ENCODE measurements at places on chromosomes 16 and 17.

- no peak for DNase-seq
These were observed 45.2 kb upstream of the KPNB1 start for GRCh38 chr17:47604598-47604927.

GRCh38 chr17:31200287-31200686, 96.8 kb downstream of the OMG start:
- no peak for DNase-seq

- DNase-seq: no peak
These were observed at the start of gene TUBB3 for GRCh38 chr16:89922884-89923639. Gene TUBB3, plus strand, starts transcription at chr16:89923342. Its CDS starts 60 bp downstream, at chr16:89923402.

DNA sequence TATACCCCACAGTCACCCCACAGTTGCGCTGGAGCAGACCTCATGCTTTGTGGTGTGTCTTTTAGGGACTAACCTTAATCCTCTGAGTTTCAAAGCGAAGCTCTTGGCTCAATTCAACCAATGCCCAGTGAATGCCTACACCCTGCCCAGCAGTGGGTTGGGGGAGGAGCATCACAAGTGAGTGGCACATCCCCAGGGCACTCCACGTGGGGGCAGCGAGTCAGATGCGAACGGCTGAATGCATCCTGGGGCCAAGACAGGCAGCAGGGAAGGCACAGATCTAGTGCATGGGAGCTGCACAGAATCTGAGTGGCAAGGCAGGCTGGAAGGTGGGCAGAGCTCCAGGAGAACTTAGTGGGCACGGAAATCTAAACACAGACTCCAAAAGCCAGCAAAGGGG, 39.2 kb downstream of the IFT140 start:
- DNase-seq: no peak

DNA sequence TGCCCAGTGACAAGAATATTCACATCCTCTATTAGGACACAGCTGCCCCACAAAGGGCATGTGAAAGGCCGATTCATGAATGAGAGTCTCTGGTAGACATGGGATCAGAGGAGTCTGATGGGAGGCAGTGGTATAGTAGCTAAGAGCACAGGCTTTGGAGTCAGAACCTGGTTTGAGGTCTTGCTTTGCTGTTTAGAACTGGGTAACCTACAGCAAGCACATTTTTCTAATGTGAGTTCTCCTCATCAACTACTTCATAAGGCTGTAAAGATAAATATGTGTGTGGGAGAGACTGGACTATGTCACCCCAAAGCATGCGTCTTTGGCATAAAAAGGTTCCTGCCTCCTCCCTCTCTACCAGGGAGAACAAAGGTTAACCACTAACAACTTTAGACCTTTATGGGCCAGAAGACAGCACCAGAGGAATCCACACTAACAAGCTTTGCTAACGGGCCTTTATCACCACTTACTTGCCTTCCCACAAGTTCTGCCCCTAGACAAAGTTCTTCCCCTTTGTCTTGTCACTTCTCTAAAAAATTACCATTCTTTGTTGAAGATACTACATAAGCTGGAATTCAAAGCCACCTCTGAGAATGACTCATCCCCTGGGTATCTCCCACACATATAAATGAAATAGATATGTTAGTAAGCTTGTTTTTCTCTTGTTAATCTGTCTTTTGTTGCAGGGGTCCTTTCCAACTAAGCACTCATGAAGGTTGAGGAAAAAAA, 21.1 kb downstream of the CDR2 start:
- no peak for DNase-seq
